ENCODE measurements at places on chromosomes 5 and 9.

DNA sequence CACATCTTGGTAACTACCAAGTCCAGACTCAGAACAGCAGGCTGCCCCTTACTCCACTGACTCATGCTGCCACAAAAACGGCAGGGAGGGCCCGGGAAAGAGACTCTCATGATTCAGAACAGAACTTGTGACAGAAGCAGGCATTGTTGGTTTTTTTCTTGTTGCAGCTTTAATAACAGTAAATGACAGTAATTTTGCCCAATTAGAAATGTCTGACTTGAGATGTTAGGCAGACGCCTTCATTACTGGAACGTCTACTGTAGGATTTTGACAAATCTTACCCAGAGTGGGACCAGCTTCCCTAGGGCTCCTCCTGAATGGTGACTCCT lies 77.9 kb downstream of the SEMA5A start:
- DNase-seq: no peak

DNA sequence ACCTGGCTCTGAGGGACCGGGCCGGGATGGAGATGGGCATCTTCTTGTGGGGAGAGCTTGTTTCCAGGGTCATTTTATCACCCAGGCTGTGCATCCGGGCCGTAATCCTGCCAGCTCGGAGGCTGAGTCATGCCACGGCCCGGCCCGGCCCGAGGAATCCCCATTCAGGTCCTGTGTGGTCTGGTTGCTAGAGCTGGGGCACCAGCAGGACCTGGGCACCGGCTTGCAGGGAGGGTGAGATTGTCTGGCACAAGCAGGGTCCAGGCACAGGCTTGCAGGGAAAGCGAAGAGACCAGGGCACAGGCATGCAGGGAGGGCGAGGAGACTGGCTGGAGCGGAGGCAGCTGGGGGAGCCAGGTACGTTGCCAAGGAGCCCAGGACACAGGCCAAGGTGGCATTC lies 106.8 kb downstream of the RXRA start:
- DNase-seq: no peak

- DNase-seq: no peak
These were observed 53.5 kb upstream of the CDKN2AIPNL start for GRCh38 chr5:134464988-134465815.

DNA sequence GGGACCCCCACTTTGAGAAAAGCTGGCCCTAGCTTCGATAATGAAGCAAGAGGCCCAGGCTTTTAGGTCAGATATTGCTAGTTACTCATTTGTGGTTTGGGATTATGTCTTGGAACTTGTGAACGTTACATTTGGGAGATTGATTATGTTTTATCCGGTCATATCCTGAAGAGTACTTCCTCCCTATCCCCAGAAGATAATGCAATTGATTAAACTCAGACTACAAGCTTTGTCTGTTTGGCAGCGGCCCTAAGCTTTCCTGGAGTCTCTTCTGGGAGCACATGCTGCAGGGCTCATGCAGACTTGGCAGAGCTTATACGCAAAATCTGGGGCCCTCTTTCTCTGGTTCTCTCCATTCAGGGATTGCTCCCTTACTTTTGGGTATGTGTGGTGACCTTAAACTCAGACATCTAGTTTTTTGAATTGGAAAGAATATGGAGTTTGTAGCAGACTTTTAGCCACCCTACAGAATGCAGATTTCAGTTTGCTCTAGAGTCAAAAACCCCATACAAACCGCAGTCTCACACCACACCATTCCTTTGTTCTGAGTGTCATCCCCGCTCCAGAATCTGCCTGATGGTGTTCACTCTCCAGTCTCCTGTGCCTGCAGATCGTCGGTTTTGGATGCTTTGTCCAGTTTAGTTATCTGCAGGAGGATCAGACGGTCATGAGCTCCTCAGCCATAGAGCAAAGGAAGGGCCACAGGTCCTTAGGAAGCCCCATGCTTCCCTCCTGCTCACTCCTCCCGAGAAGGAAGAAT lies 449.5 kb upstream of the TRPC7 start:
- no peak for DNase-seq

DNA sequence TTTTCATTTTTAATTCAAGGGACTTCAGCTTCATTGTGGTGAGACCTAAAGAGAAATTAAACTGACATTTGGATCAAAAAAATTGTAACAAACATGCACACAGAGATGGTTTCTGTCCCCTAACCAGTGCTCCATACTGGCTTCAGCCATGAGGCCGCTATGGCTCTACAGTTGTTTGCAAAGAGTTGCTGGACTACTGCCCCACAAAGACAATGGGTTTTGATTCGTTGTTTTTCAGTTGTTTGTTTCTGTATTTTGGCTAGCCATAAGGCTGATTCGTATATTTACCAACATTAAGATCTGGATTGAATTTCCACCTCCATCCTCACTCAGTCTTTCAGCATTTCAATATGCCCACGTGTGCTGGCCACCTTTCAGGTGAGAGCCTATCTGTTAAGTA lies 163.7 kb upstream of the KIF2A start:
- DNase-seq: no peak

DNA sequence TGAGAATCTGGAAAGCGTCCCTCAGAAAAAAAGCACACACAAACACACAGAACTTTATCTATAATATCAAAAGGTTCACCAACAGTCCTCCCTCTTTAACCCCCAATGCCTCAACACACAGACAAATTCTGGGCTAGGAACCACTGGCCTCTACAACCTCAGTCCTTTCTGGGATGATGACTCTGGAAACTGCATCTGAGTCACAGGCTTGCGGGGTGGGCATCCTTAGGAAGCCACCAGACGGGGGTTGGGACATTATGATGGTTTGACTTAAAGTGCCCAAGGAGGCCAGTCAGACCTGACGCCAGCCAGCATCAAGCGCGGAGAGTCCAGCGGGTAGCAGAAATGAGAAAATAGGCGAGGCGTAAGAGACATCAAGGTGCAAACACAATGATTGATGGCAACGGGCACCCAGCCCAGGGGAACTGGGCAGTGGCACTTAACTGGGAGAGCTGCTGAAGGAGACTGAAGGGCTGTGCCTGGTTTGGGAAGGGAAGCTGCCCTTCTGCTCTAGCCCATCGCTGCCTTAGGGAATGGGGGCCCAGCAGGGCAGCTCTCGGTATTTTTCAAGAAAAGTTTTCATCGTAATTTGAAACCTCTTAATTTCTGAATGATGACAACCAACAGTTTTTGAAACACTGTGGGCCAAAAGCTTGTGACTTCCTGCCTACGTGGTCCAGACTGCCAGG lies 20.7 kb downstream of the SPRY4 start:
- no peak for DNase-seq

DNA sequence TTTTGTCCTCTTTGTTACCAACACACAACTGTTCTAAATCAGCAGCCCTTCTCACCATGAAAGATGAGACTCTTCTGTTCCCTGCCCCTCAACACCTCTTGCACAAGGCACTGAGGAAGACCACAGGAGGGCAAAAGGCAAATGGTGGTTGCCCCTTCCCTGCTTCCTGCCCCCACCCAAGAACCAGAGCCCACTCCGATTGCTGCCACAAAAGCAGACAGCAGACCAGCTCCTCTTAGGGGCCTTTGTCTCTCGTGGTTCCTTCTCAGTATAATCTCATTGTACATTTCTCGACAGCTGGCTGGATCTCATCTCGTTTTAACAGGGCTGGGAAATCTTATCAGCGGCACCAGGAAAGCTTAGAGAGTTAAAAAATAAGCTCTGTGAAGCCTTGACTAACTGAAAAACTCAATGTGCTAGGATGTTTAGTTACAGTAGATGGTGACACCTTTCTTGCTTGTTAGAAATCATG lies 1.1 kb downstream of the MVB12B start:
- no peak for DNase-seq
